AG09319 (cell line): ENCODE measurements at places on chromosomes 16 and 17.

- DNase-seq, result no peak
Observed at GRCh38 chr16:19123535-19124178, 9.9 kb downstream of the ITPRIPL2 start.

DNA sequence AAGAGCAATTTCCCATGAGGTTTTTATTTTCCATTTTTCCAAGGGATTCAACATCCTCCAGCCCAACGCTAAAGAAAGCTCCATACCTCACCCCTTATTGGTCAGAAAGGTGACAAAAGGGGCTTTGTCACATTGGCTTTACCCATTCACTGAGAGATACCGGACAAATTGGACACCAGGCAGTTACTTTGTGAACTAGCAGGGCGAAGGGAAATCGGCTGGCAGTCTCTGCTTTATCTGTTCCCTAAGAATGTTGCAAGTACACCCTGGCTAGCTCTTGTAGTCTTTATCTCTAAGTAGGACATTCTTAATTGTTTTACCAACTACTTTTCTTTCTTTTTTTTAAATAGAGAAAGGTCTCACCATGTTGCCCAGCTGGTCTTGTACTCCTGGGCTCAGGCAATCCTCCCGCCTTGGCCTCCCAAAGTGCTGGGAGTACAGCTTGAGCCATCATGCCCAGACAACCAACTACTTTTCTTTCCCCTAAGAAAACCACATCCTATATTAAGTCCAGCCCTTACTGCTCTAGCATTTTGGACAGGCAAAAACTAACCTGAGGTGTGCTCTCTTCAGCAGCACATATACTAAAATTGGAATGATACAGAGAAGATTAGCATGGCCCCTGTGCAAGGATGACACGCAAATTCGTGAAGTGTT, 16.8 kb downstream of the PRPSAP1 start:
- DNase-seq, result no peak

DNA sequence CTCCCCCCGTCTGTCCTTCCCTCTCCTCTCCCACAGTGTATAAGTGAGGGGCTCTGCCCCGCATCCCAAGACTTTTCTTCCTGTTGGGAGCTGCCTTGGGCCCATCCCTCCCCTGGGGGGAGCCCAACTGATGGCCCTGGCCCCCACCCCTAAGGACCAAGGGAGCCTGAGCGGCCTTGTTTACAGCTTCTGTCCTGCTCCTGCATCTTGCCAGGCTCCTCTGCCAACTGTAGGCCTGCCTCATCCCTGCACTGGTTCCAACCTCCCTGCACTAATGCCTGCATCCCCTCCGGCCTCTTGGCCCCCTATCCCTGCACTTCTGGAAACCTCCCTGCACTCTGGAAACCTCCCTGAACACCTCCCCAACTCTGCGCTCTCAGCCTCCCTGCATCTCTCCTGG, 1.4 kb upstream of the PAGR1 start:
- no peak for DNase-seq

DNA sequence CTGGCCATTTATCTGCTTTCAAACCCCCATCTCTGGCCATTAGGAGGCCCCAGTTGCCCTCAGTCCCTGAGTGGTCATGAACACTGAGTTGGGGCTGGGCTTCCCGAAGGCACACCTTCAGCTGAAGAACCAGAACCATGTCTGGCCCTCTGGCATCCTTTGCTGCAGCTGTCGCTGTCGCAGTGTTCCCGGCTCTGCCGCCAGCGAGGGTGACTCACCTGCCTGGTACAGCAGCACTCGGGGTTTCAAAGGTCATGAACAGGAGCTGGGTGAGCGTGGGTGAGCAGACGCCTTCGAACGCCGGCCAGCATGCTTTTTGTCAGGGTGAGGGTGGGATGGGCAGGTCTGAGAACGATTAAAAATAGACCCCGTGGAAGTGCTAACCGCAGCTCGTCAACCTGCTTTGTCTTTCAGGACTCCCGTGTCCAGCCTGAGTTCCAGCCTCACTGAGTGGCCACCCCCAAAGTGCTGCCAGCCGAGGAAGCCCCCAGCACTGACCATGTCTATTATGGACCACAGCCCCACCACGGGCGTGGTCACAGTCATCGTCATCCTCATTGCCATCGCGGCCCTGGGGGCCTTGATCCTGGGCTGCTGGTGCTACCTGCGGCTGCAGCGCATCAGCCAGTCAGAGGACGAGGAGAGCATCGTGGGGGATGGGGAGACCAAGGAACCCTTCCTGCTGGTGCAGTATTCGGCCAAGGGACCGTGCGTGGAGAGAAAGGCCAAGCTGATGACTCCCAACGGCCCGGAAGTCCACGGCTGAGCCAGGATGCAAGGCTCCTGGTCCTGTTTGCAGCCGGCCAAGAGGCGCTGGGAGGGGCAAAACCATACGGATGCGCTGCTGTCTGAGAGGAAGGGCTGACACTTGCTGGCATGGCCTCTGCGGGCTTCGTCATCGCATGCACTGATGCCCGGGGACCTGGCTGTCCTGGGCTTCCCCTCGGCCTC, 7.6 kb downstream of the SNN start:
- DNase-seq, result no peak

DNA sequence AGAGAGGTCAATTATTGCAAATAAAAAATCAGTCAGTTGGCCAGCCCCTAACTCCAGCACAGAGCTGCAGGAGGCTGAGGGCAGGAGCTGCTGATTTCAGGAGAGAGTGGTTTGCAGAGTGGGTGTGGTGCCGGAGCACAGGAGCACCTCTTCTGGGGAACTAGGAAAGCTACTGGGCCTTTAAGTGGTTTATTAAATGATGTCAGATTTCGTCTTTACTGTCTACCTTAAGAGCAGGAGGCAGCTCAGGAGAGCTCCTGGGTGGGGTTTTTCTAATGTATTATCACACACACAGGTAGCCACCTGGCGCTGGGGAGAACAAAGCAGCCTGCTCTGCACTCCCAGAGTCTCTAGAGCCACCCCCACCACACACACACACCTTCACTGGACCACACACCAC, 11.5 kb upstream of the HAS3 start:
- DNase-seq, result no peak
